ENCODE measurements at places on chromosomes 1 and 21.

DNA sequence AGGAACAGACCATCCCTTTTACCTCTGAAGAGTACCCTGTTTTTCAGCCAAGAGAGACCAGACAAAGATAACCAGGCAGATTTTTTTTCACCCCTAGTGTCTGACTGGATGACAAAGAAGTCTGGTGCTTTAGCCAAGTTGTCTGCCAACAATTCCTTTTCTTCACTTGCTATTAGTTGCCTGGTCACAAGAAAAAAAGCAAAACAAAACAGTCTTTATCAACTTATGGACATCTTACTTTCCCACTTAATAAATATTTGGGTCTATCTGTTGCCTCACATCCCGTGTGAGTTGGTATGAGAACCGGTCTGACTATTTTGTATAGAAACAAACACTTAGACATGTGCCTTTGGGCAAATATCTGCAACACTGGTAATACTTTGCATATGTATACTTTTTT lies 662.9 kb downstream of the PLPP3 start:
- no peak for DNase-seq

- no peak for DNase-seq
Observed at GRCh38 chr1:202501281-202501680, 152.8 kb downstream of the PPP1R12B start.

GRCh38 chr1:15187175-15188129 lies 33.9 kb downstream of the TMEM51 start:
- DNase-seq, result no peak

GRCh38 chr1:230365723-230366307 lies 60.3 kb downstream of the PGBD5 start:
- DNase-seq, result no peak

DNA sequence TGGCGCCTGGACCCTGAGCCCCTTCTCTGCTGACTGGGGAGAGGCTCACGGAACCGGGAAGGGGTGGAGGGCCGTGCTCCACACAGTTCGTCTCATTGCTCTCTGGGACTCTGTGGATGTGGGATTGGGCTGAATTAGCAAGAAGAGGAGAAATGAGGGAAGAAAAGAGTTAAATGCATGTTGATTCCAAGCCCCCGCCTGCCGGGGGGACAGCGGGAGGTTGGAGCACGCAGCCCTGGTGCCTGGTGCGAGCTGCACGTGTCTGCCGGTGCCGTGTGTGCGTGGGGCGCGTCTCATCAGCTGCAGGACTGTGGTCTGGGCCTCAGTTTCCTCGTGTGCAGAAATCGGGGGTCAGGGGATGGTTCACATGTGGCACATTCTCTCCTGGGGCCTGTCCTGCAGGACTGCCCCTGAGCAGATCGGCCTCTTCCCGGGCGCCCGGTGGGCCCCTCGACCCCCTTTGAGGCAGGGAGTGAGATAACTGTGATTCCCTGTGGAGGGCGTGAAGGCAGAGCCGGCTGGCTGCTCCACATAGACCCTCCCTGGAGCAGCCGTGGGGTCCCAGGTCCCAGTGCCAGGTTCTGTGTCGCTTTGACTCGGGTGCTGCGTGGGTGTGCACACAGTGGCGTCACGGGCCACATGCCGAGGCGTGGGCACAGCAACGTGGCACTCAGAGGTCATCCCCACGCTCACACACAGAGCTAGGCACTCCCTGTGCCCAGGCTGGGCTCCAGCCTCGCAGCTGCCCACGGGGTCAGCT lies 11.4 kb downstream of the SAMD11 start:
- DNase-seq, result no peak

GRCh38 chr1:115722221-115722620 lies 46.3 kb downstream of the CASQ2 start:
- no peak for DNase-seq

- no peak for DNase-seq
Observed at GRCh38 chr1:224753491-224753890, 137.4 kb downstream of the CNIH3 start.

GRCh38 chr1:165342587-165342986 lies 13.9 kb downstream of the LMX1A start:
- DNase-seq, result no peak

GRCh38 chr1:216071262-216071661 lies 352.0 kb downstream of the USH2A start:
- DNase-seq, result no peak
